Peyer's patch (tissue), 4 donors: ENCODE measurements at places on chromosomes 4 and X. TPM values are rescaled to one million over a fixed set of nuclear protein-coding genes. Genes with fewer than 3 reads are reported as not detected.

DNA sequence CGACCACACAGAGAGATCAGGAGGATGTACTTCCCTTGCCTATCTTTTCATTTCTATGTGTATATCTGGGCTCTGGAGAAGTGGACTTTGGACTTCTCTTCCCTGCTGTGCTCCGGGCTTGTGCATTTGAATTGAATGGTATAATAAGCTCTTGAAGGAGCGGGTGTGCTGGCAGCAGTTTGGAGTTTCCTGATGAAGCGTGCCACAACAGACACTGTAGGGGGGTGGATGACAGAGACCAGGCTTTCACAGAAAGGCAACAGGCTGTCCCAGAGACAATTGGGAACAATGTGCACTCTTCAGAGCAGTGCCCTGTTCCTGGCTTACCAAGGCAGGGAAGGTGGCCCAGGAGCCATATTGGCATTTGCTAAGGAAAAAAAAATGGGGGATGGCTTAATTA, 170.1 kb downstream of the FRMPD4 start:
- no peak for DNase-seq

DNA sequence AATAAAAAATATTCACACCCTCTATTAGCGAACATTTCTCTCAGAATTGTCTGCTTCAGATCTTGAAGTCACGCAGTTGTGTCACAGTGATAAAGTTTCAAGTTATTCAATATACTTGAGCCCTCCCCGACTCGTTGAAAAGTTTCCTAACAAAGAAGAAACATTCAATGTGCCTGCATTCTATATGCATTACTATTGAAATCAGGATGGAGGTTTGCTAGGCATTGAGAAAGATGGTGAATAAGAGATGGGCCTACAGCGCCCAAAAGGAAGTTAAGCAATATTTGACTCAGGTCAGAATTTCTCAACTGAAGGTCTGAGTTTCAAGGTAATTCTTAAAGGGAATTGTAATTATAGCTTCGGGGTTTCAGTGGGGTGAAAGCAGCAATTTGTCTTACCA, 6.1 kb downstream of the TCEANC start:
- no peak for DNase-seq

The KCND1 gene
- total RNA-seq = 1.7 TPM

DNA sequence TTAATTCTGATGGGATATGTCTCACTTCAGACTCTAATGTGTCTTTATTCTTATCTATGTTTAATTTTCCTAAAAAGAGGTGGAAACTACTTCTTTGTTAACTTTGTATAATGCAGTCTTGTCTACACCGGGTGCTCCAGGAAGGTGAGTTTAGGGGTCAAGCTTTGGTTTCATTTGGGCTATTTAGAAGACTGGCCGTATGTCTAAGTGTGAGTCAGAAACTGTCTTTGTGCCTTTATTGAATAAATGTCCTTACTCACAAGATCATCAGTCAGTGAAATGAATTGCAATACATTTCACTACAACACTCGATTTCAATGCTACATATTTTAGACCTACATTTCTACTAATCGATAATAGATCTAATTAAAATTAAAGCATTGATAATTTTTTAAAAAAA, 56.2 kb downstream of the PROM1 start:
- no peak for DNase-seq

- DNase-seq = no peak
Observed at GRCh38 chr4:37917388-37917787, 26.5 kb downstream of the TBC1D1 start.

DNA sequence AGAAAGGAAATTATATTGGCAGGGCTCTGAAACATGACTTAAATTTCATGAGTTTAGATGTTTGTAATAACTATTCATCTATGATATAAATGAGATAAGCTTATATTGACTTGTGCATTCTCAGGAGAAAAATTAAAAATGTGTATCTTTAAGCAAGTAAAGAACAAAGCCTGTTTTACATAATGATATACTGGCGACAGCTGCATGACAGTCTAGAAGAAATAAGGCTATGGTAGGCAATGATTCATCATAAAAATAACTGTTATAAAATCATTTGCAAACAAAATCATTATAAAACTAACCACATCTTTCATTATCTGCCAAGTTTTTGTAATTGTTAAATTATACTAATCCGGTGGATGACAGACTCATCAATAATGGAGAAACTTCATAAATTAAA, 188.1 kb downstream of the ADAM29 start:
- no peak for DNase-seq

DNA sequence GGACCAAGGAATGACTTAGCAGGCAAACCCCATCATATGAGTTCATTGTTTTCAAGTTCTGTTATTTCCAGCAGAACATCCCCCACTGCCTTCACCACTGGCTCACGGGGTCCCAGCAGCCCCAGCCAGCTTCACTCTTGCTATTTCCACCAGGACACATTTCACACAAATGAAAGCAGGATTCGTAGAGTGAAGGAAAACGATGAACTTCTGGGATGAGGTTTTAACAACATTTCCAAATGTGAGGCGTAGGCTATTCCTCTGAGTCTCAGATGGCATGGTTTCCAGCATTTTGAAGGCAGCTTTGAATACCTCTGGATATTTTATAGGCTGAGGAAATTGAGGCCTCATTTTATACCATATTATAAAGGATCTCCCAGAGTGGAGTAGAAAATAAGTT, 32.9 kb upstream of the EGFL6 start:
- DNase-seq = no peak

DNA sequence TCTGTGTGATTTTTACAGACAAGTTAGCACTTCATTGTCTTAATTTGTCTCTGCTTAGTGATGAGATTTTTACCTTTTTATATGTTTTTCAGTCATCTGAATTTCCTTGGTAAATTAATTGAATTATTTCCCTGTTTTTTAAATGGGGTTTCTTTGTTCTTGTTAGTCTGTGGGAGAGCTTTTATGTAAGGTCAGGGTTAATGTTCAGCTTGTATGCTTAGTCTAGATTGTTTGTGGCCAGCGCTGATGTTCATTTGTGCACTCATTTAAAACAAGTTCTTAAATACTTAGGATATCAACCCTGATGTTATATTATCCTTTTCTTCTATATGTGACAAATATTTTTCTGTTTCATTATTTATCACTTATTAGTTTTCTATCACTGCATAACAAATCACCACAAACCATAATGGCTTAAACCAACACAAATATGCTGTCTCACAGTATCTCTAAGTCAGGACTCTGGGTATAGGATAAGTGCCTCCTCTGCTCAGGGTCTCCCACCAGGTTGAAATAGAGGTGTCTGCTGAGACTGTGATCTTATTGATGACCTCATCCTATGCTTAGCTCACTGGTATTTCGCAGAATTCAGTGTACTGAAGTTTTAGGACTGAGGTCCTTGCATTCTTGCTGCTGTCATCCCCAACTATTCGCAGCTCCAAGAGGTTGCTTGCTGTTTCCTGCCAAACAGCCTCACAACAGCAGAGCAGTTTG, 53.2 kb downstream of the ATP10D start:
- no peak for DNase-seq

The FGF5 gene
- total RNA-seq = not detected

The NCAPG gene
- 3.4 TPM for total RNA-seq

DNA sequence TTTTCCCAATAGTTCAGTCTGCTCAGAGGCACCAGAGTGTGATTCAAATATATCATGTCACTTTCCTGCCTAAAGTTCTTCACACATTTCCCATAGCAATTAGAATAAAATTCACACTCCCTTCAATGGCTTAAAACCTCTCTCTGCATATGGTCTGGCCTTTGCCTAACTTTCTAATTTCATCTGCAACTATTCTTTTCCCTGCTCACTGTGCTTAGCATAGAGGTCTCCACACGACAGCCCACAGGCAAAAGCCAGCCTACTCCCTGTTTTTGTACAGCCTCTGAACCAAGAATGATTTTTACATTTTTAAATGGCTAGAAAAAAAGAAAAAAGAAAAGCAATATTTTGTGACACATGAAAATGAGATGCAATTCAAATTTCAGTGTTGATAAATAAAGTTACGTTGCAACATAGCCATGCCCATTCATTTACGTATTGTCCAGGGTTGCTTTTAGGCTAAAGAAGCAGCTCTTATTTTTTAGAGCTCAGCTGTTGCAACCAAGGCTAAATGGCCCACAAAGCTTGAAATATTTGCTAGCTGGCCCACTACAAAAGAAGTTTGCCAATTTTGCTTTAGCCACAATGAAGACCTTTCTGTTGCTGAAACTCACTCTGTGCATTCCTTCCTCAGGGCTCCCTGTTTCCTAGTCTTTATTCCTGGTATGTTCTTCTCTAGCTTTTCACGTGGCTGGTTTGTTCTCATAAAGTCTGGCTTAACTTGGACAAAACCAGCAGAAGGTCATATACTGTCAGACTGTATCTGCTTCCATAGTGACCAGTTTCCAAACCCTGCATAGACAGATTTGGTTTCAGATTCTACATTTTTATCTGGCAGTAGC, 26.6 kb upstream of the IRF2 start:
- DNase-seq = no peak

DNA sequence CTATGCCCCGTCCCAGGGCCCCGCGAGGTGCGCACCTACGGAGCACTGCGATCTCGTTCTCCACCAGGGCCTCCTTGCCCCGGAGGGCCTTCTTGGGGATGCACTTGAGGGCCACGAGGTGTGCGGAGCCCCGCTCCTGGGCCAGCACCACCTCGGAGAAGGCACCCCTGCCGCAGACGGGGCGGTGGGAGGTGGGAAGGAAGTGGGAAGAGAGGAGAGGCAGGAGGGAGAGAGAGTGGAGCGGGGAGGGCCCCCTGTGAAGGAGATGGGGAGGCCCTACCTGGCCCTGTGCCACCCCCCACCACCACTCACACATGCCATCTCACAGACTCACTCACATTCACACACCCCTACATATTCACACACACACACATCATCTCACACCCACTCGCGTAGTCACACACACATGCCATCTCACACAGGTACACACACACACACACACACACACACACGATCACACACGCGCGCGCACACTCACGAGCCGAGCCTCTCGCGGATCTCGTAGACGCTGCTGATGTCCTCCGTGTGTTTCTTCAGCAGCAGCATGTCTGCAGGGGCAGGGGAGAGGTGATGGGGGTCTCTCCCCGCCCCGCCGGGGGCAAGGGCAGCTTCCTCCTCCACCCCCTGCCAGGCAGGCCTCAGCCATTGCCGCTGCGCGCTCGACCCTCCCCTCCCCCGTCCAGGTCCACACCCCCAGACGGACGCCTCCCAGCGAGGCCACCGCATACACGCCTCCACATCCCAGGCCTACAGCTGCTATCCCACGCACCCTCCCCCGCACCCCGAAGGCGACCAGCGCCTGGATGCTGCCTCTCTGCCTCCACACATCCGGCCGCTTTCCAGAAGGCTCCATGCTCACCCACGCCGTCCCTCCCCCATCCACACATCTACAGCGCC, 834 bp downstream of the PNCK start:
- no peak for DNase-seq

The LRRC66 gene
- total RNA-seq = 53.4 TPM

The NDP gene
- total RNA-seq = 4.7 TPM

DNA sequence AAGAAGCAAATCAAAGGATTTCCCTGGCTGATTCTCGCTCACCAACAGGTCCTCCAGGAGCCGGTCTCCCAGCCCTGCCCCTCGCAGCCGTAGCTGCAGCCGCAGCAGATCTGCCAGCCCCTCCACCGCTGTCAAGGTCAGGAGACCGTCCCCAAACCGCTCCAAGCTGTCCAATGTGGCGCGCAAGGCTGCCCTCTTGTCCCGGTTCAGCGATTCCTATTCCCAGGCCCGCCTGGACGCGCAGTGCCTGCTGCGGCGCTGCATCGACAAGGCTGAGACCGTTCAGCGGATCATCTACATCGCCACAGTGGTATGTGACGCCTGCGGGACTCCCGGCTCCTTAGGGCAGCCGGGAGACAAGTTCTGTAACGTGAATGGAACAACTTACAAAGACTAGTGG, 25.6 kb downstream of the SPATA18 start:
- no peak for DNase-seq

The INTU gene
- total RNA-seq = 14.9 TPM

The SMIM31 gene
- 16.5 TPM for total RNA-seq

GRCh38 chr4:155948541-155948940, 5.1 kb downstream of the CTSO start:
- no peak for DNase-seq

The CYLC1 gene
- not detected for total RNA-seq

The TRO gene
- 3.5 TPM for total RNA-seq

- no peak for DNase-seq
Observed at GRCh38 chr4:109548655-109549054, 11.4 kb upstream of the MCUB start.

DNA sequence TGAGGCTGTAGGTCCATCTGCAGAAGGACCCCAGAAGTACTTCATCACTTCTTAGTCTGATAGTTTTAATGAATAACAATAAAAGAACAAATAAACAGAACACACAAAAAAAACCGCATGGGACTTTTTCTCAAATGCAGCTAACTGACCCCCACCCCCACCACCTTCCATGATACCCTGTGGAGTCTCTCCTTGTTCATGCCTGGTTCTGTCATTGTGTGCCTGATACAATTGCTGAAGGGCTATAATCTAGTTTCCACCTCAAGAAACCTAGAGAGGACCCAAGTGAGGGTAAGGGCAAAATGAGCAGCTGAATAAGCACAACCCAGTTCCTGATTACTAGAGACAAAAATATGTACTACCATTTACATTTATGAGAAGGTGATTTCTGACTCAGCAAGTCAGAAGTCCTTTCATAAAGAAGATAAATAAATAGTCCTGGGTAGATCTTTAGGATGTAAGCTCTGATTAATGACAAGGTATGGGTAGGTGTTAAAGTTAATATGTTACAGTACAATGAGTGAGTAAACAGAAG, 155.1 kb downstream of the TMA16 start:
- DNase-seq = no peak

DNA sequence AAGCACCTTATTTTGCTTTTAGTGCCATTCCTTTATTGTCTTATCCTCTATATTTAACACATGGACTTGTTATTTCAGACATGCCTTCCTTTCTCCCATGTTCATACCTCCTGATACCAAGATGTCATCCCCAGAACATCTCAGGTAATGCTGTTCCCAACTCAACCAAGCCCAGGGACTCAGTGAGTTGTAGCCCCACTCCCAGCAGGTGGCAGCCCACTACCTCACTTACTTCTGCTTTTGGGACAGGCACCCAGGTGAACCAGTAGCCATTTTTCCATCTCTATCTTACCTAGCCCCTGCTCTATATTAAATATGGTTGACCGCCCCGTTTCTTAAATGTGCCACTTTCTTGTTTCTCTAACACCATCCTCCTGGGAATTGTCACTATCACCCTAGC, 199.0 kb downstream of the DCHS2 start:
- DNase-seq = no peak

- no peak for DNase-seq
Observed at GRCh38 chr4:151770154-151770553, 9.3 kb upstream of the GATB start.

DNA sequence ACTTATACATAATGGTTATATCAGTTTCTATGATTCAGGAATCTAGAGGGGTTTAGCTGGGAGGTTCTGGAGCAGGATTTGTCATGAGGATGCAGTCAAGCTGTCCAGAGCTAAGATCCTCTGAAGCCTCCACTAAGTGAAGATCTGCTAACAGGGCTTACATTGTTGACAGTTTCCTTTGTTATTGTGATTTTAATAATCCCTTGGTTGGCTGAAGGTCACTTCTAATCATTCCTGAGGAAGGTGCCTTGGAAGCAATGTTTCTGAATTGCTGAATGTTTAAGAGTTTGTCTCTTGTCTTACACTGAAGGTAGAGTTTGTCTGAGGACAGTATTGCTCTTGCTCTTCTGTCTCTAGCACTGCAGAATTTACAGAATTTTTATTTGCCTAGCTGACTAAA, 41.3 kb downstream of the BANK1 start:
- DNase-seq = no peak

- no peak for DNase-seq
Observed at GRCh38 chr4:23105759-23106370, 413.1 kb downstream of the GBA3 start.

The TMEM128 gene
- 13.1 TPM for total RNA-seq

The PCDH11X gene
- total RNA-seq = not detected
